ENCODE measurements at places on chromosomes 12 and 14.

- no peak for DNase-seq
These were observed 36.8 kb downstream of the FLVCR2 start for GRCh38 chr14:75615200-75615599.

- DNase-seq, result no peak
These were observed 12.8 kb downstream of the DEGS2 start for GRCh38 chr14:100146531-100147091.

DNA sequence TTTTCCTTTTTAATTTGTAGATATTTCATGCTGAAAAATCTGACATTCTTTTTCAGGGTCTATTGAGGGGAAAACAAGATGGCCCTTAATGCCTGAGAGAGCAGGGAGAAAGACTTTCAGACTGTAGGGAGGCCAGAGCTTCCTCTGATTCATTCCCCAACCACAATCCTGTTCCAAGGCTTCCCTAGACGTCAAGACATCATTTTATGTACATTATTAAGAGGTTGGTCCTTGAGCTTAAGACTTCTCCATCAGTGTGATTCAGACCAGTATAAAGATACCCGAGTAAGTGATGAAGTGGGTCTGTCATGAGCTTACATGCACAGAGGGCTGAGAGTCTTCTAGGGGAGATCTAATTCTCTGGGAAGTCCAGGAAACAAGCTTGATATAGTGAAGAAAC lies 57.3 kb downstream of the AVPR1A start:
- DNase-seq, result no peak

DNA sequence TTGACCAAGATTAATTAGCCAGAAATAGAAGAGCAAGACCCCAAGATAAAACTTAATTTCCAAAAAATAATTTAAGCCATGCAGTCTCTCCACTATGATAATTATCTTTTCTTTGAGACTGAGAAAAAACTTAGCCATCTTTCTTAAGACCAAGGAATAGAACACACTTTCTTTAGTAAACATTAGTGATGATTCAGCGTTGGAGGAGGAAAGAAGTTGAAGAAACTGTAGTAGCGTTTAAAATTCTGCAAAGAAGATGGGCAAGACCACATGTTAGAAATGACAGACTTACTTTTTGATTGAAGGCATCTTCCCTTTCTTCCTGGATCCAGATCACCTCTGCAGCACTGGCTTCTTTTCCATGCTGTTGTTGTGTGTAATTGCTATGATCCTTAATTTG lies 124.8 kb upstream of the RASSF8 start:
- DNase-seq, result no peak

- DNase-seq, result no peak
These were observed 703 bp downstream of the TMED10 start for GRCh38 chr14:75175677-75176141.

DNA sequence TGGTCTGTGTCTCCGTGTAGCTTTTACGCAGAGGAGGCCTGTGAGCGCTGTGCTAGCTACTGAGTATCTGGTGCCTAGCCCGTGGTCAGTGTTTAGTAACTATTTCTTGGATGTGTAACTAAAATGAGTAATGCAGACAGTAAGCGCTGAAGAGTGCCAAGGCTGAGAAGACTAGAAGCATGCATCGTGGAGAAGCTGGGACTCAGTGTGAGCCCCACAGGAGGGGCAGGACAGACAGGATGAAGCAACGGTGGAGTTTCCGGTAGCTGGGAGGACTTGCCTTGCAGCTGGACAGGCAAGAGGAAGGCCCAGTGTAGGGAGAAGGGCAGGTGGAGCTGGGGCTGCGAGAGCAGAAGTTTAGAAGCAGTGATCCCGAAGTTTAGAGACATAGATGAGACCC lies 233.4 kb upstream of the FKBP4 start:
- no peak for DNase-seq

GRCh38 chr12:16220120-16220519 lies 57.4 kb downstream of the SLC15A5 start:
- no peak for DNase-seq

DNA sequence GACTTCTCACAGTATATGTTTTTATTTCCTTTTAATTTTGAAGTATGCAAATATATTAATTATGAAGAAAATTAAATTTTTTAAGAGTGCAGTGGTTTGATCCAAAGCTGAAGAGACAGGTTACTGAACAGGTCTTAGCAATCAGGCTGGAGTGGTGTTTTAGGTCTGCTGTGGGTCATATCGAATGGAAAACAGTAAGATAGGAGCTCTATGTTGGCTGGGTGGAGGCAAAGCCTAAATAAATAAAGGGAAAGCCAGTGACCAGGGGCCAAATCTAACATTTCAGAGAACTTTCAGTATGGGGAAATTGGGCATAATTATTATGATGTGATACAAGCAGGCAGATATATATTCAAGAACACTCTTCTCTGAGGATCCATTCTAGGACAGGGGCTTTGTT lies 12.7 kb upstream of the TSPAN8 start:
- DNase-seq, result no peak

Data from stimulated activated CD8-positive, alpha-beta memory T cell treated with anti-CD3 and anti-CD28 coated beads, Interleukin-15, amount 100 ng/mL, for 48 hours (primary cell).